ENCODE measurements at places on chromosomes 11 and 22. TPM values are rescaled to one million over a fixed set of nuclear protein-coding genes. Genes with fewer than 3 reads are reported as not detected.

The CCDC116 gene
- 0.71 TPM for total RNA-seq

The LRFN4 gene
- 23.0 TPM for total RNA-seq

GRCh38 chr11:133907841-133908241 is 48.9 kb downstream of the IGSF9B start:
- H3K27me3 ChIP-seq: no peaks in the 10 kb centered on the region
- H3K27ac ChIP-seq: no peak overlapping the region
- H3K4me1 ChIP-seq: no peaks in the 10 kb centered on the region
- H3K4me3 ChIP-seq: no peak overlapping the region

DNA sequence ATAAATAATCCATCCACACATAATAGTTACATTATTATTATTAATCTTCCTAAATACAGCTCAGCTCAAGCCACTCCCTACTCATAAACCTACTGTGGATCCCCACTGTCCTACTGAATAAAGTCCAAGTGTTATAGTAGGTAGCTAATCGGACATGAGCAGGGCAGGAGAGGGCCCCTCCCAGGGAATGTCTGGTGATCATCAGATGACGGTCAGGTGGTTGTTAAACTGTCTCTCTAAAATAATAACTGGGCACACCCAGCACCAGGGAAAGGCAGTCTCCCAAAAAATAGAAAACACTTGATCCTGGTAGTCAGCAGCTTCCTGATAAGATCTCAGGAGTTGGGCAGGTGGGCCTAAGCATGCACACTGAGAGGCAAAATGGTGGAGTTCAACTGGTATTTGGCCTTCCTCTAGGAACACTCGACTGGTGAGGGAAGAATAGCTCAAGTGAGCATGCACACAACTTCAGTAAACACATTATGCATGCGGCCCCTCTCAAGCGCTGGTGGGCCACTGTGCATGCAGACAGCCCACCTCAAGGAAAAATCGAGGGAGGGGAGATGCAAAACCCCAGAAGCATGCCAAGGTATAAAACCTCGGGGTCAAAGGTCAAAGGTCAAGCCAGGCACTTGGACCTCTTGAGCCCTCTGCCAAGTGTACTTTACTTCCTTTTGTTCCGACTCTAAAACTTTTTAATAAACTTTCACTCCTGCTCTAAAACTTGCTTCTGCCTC is 65.0 kb downstream of the LRRC32 start:
- H3K27ac ChIP-seq: peak overlapping the region; percentile 61
- H3K36me3 ChIP-seq: no peaks in the 10 kb centered on the region
- no peaks in the 10 kb centered on the region for H3K27me3 ChIP-seq
- no peak overlapping the region for H3K4me3 ChIP-seq
- peaks cover 18% of the 10 kb centered on the region for H3K4me1 ChIP-seq
- DNase-seq: no peak

- no peak overlapping the region for H3K27ac ChIP-seq
- no peaks in the 10 kb centered on the region for H3K4me1 ChIP-seq
- H3K27me3 ChIP-seq: no peaks in the 10 kb centered on the region
- DNase-seq: no peak
- H3K4me3 ChIP-seq: no peak overlapping the region
Measured at GRCh38 chr11:28463826-28464225, 355.6 kb downstream of the METTL15 start.

DNA sequence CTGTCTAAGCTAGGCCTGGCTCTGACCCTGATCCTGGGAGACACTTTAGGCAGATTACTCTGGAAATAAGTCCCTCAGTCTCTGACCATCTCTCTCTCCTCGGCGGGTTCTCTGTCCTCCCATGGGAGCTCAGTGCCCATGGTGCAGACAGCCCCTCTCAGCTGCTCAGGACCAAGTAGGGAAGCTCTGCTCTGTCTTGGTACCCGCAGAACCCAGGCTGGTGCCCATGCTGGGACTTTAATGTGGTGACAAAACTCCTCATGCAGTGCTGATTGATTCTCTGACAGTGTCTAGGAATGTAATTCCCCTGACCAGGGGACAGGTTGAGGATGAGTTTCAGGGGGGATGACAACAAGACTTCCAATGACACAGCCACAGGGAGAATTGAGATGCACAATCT is 30.3 kb upstream of the GGTLC2 start:
- no peaks in the 10 kb centered on the region for H3K4me1 ChIP-seq
- DNase-seq: no peak
- no peaks in the 10 kb centered on the region for H3K27me3 ChIP-seq
- no peaks in the 10 kb centered on the region for H3K36me3 ChIP-seq

DNA sequence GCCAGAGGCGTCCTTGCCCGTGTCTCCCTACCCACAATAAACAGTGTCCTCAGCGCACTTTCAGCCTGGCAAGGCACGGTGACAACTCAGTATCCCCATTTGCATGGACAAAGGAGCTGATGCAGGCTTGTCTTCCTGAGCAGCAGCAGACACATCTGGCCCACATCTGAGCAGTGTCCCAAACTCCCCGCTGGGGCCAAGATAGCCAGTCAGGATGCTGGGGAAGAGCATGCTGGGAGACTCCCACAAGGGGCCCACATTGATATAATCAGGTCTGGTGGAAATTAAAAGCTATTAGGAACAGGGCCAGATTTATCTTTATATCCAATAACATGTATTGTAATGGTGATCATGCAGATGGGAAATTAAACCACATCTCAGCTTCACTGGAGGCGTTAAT is 24.7 kb downstream of the DSCAML1 start:
- no peak overlapping the region for H3K4me3 ChIP-seq
- no peaks in the 10 kb centered on the region for H3K36me3 ChIP-seq
- no peak overlapping the region for H3K27ac ChIP-seq

DNA sequence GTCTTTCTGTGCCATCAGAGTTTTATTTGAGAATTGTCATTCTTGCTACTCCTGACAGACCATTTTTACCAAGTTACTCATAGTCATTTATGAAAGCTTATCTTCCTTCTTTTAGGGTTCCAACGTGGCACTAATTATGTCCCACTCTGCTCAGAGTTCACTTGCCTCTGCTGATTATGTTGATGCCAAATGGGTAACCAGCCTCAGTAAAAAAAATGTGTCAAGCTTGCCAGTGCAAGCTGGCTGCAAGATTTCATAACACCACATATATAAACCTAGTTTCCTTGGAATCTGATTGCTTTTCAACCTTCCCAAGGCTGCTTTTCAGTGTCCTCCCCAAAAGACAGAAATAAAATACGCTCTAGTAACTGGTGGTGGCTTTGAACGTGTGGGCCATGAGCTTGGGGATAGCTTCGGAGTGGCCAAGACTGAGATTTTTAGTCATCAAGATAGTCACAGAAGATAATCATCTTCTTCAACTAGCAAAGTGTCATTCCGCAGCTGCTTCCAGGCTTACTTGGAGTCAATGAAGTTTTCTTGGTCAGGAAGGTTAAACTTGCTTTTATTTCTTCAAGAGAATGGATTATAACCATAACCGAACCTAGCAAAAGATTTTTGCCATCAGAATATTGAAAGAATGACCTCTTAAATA is 29.5 kb upstream of the APOA1 start:
- H3K36me3 ChIP-seq: peaks cover 40% of the 10 kb centered on the region
- no peak overlapping the region for H3K4me3 ChIP-seq
- no peaks in the 10 kb centered on the region for H3K4me1 ChIP-seq
- H3K27me3 ChIP-seq: no peaks in the 10 kb centered on the region
- H3K27ac ChIP-seq: no peak overlapping the region

GRCh38 chr11:31415435-31415834 is 45.8 kb downstream of the DNAJC24 start:
- no peaks in the 10 kb centered on the region for H3K36me3 ChIP-seq
- no peak for DNase-seq
- no peaks in the 10 kb centered on the region for H3K27me3 ChIP-seq
- H3K27ac ChIP-seq: no peak overlapping the region
- H3K4me3 ChIP-seq: no peak overlapping the region

DNA sequence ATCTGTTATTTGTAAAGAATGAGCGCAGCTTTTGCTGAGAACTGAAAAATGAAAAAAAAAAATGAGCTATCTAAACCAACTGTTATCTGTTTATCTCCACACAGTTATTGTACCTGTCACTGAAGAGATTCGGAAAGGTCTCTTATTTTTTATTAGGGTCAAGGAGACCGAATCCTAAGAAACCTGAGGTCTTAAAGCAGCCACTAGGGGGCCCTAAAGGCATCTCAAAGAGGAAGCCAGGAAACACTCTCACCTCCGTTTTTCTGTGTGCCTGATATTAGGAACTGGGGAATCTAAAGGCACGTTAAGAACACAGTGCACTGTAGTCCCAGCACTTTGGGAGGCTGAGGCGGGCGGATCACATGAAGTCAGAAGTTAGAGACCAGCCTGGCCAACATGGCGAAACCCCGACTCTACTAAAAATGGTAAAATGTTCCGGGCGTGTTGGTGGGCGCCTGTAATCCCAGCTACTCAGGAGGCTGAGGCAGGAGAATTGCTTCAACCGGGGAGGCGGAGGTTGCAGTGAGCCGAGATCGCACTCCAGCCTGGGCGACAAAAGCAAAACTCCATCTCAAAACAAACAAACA is 3.5 kb upstream of the LARGE1 start:
- no peaks in the 10 kb centered on the region for H3K36me3 ChIP-seq
- peak; percentile 16 for DNase-seq
- no peak overlapping the region for H3K4me3 ChIP-seq

- no peak for DNase-seq
- H3K27ac ChIP-seq: peak overlapping the region; percentile 66
- H3K36me3 ChIP-seq: no peaks in the 10 kb centered on the region
Measured at GRCh38 chr11:44608991-44609782, 43.7 kb downstream of the CD82 start.

DNA sequence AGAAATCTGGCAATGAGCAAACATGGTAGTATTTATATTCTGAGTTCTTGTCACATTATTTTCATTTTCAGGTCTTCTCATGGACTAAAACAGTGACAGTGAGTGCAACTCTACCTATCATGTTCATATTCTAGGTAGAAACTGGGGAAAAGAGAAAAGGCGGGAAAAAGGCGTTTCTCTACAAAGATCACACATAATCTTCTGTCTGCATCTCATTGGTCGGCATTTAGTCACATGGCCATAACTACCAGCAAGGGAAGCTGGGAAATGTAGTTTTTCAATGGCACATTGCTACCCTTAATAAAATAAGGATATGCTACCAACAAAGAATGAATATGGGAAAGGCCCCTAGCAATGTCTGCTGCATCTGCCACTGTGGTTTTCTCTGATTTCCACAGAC is 57.6 kb upstream of the B3GAT1 start:
- no peak for DNase-seq
- no peak overlapping the region for H3K27ac ChIP-seq
- H3K4me3 ChIP-seq: no peak overlapping the region
- no peaks in the 10 kb centered on the region for H3K27me3 ChIP-seq
- no peaks in the 10 kb centered on the region for H3K4me1 ChIP-seq
- H3K36me3 ChIP-seq: no peaks in the 10 kb centered on the region

Measured in thoracic aorta (tissue), 2 donors.